M059J (cell line): ENCODE measurements at places on chromosomes 7 and 10. TPM values are rescaled to one million over a fixed set of nuclear protein-coding genes. Genes with fewer than 3 reads are reported as not detected.
A peak's percentile ranks its signal among the peaks of the same experiment; 100 is the strongest.

Gene ARL5B
- 7.4 and 8.7 TPM in 2 replicates for total RNA-seq

Gene SLC26A5
- total RNA-seq, result not detected in 2 replicates

Gene COL1A2
- 587 and 961 TPM in 2 replicates for total RNA-seq

DNA sequence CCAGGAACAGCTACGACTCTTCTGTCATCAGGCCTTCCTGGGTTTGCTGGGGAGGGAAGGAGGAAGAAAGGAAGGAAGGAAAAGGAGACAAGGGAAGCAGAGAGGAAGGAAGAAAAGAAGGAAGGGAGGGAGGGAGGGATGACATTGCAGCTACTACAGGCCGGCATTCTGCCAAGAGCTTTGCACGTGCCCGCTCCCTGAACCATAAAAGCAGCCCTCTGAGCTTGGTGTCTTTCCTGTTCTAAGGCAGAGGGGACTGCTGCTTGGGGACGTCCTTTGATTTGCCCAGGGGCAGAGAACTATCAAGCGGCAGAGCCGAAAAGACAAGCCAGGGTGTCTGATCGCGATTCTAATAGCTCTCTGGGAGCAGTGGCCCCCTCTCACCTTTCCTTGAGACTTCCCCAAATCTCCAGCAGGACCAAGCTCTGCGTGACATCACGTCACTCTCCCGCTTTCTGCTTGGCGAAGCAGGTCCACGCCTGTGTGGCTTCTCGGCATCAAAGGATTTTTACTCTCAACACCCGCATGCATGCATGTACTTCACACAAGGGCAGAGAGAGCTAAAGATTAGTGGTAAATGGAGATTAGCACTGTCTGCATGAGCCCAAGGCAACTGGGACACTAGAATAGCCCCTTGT is 167.8 kb upstream of the AUTS2 start:
- DNase-seq, result peak; percentile 58

DNA sequence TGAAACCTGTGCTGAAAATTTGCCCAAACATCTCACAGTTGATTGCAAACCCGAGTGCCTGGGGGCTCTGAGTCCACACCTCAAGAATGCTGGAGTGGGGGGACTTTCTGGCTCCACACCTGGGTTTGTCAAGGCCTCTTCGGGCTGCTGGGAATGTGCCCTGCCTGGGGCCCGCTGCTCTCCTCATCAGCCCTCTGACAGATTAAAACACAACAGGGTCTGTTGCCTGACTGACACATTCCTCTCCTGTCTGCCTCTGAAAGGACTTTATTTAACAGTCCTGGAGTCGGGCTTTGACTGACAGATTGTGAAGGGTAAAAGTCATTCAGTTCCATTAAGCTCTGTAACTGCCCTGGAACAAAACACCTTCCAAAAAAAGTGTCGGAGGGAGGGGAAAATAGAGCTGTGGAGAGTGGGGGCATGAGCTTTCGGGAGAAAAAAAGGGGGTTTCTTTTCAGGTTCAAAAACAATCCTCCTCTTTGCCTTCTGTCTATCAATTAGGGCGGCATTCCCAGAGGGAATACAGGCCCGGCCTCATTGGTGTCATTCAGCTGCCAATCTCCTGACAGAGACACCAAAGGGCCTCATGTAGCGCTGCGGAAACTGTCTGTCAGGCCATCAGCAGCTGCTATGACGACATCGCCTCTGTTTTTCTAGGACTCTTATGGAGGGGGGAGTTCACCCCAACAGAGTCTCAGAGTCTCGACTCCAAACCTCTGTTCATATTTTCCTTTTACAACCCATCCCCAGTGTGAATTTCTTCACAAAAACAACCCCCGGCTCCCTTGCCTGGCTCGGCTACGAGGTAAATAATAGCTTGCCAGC is 398.8 kb upstream of the NFE2L3 start:
- DNase-seq, result peak; percentile 84

- no peak for DNase-seq
Measured at GRCh38 chr10:100570506-100570905, 34.8 kb downstream of the HIF1AN start.

- DNase-seq, result peak; percentile 82
Measured at GRCh38 chr10:8418631-8419030, 364.1 kb downstream of the GATA3 start.

DNA sequence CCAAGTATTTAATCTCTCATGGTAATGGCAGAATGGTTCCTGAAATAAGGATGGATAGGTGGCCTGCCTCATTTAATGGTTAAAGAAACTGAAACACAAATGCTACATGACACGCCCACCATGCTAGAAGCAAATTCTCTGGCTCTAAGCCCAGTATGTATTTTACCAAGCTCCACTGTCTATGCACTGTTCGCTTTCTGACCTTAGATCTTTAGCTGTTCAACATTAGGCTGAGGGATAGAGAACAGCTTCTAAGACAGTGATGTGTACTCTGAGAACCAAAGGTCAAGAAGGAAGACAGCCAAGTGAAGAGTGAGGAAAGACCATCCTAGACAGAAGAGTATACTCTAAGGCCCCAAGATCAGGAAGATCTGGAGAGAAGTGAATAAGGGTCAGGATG is 26.6 kb downstream of the FAM3C start:
- peak; percentile 32 for DNase-seq

GRCh38 chr7:11345621-11346020 is 371.9 kb downstream of the PHF14 start:
- DNase-seq, result peak; percentile 56

DNA sequence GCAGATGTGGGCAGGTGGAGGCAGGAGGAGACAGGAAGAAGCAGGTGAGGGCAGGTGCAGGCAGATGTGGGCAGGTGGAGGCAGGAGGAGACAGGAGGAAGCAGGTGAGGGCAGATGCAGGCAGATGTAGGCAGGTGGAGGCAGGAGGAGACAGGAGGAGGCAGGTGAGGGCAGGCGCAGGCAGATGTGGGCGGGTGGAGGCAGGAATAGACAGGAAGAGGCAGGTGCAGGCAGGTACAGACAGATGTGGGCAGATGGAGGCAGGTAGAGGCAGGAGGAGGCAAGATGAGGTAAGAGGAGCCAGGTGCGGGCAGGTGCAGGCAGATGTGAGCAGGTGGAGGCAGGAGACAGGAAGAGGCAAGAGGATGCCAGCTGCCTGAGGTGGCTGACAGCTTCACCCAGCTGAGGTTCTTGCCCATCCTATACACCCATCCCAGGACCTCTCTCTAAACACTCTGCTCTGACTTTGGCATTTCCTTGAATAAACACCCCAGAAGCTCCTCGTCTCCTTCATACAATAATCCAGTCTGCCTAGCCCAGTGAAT is 33.0 kb downstream of the PTPRE start:
- no peak for DNase-seq

DNA sequence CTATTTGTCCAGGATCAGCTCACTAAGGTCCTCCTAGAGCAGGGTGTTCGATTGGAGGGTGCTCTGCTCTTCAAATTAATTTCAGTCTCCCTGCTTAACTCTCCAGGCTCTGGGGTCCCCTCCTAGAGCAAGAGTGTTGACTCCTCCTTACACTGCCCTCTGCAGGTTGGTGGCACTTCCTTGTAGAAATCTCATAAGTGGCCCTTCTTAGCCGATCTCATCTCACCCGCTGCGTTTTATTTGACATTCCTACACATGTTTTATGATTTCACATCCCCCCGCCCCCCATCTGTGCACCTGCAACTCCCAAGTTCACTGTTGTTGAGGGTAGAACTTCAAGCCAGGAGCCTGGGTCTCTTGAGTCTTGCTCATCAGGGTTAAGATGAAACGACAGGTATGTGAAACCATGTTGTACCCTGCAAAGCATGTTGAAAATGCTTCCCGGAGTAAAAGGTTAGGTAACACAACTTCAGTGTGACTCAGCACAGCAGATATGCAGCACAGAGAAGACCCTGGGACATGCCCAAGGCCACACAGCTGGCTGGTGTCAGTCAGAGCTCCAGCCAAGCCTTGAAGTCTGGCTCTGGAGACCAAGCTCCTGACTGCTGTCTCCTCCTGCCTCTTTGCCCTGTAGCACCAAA is 171.2 kb downstream of the PRKAG2 start:
- peak; percentile 55 for DNase-seq

- DNase-seq, result no peak
Measured at GRCh38 chr10:113497198-113497597, 55.7 kb upstream of the HABP2 start.
